ENCODE measurements at places on chromosomes 3 and 15.
A peak's percentile ranks its signal among the peaks of the same experiment; 100 is the strongest.

DNA sequence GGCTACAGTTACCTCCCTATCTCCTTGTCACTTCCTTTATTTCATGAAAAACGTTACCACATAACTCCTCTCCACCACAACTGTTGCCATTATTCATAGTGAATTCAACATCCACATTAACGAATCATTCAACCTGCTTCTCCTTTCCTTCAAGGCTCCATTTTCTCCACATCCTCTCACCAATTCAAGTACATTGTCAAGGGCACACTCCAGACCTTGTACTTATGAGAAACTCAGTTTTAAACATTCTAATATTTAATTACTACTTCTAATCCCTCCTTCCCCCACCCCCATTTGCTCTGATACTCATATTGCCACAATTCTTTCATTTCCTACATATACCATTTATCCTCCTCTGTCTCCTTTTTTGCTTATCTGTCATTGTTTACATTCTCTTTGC, 871.2 kb downstream of the TUSC7 start:
- no peak for DNase-seq

GRCh38 chr3:167772992-167773391, 37.5 kb downstream of the SERPINI1 start:
- no peak for DNase-seq

GRCh38 chr3:136818191-136818768, 646 bp upstream of the SLC35G2 start:
- DNase-seq, result peak; percentile 34

GRCh38 chr15:64187396-64188191, 24.8 kb upstream of the PPIB start:
- no peak for DNase-seq

- no peak for DNase-seq
These were observed 339.0 kb downstream of the GABRB3 start for GRCh38 chr15:26433818-26434217.

- DNase-seq, result no peak
These were observed 10.9 kb upstream of the EHD4 start for GRCh38 chr15:41983221-41983620.

DNA sequence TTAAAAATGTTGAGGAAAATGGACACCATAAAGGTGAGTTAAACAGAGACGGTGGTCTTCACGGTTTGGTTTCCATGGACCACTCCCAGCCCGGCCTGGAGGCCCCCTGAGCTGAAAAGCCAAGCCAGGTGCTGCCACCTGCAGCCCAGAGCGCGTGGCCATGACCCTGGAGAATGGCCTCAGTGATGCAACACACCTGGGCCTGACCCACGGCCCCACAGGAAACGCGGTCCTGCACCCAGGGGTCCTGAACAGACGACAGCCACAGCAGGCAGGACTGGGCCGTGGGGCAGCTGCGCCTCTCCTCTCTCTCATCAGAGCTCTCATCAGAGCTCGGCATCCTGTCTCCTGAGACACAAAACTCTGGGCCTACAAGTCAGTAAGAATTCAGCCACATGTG, 64.1 kb downstream of the NIPA2 start:
- DNase-seq, result no peak

GRCh38 chr15:51119120-51119519, 24.4 kb upstream of the TNFAIP8L3 start:
- DNase-seq, result no peak

DNA sequence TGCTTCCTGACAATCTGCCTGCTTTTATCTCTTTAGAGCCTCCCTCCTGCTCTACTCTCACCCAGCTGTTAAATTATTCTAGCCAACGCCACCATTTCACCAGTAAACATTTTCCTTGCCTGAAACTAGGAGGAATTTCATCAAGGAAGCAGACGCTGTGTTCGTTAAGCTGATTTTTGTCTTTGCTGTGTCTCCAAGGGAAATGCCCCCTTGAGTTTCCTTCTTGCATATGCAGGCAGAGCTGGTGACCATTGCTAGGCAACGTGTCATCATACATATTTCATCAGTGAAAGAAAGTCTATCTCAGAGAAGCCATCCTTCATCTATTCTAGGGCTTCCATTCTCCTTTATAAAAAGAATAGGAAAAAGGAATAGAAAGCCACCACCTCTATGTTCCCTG, 87.0 kb upstream of the ST8SIA2 start:
- DNase-seq, result no peak

GRCh38 chr3:108343491-108343890, 47.1 kb downstream of the HHLA2 start:
- DNase-seq, result no peak

- DNase-seq, result no peak
These were observed 21.4 kb downstream of the HDAC11 start for GRCh38 chr3:13501521-13501920.

- DNase-seq, result no peak
These were observed 32.6 kb upstream of the SHC4 start for GRCh38 chr15:48996276-48996675.

- DNase-seq, result no peak
These were observed 48.2 kb upstream of the FHIT start for GRCh38 chr3:61299343-61300005.

GRCh38 chr15:69161878-69162213, 1.4 kb downstream of the GLCE start:
- DNase-seq, result no peak

- no peak for DNase-seq
These were observed 636.2 kb downstream of the NAALADL2 start for GRCh38 chr3:175495331-175495730.

GRCh38 chr15:37057256-37057655, 43.1 kb downstream of the MEIS2 start:
- DNase-seq, result no peak

- DNase-seq, result no peak
These were observed 859.4 kb upstream of the NR2F2 start for GRCh38 chr15:95470997-95471689.

DNA sequence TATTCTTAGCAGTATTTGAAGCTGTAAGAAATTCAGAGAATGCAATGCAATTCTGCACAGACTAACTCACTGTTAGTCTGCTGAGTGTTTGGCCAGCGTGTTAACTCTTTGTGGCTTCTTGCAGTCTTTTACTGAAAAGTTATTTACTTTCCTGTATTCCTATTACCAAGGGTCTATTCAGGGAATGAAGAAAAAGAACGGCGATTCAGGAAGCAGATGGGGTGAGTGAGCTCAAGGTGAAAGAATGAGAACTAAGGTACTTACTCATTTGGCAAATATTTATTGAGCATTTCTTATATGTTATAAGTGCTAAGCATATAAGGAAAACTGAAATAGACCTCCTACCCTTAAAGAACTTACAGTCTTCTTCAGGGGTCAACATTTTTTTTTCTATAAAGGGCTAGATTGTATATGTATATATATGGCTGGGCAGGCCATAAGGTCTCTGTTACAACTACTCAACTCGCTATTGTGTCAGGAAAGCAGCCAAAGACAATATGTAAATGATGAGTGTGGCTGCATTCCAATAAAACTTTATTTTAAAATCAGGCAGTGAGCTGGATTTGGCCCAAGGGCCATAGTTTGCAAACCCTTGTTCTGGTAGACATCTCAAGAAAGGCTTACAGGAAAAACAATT, 271.9 kb upstream of the GADL1 start:
- DNase-seq, result no peak

- DNase-seq, result no peak
These were observed 158.8 kb downstream of the SSR3 start for GRCh38 chr3:156395961-156396710.

- no peak for DNase-seq
These were observed 34.4 kb downstream of the CA12 start for GRCh38 chr15:63347074-63347857.

DNA sequence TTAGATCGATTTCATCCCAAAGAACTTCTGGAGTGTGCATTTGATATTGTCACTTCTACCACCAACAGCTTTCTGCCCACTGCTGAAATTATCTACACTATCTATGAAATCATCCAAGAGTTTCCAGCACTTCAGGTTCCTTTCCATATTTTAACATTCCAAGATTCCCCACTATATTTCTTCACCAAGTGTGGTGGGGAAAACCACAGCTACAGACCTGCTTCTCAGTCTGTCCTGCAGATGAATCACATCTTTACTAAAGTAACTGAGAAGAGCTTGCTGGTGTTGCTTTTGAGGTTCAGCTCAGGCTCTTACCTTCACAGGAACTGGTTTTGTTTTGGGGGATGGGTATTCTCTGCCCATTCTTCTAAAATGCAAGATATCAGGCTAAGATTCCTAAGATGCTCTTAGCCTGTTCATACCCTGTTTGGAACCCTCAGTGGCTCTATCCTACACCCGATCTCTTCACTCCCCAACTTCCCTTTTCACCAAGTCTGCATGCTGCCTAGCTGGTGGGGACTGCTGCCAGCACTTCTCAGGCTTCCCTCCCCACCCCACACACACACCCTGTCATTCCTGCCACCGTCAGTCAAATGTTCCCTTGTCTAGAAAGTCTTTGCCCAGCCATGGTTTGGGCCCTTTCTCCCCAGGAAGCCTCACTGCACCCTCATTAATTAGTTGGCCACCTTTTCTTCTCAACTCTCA, 30.8 kb downstream of the SRP14 start:
- no peak for DNase-seq

GRCh38 chr3:198107840-198108734, 148.1 kb downstream of the LMLN start:
- DNase-seq, result no peak

- no peak for DNase-seq
These were observed 16.5 kb downstream of the PLXNA1 start for GRCh38 chr3:126999383-126999782.

Data from stimulated activated CD4-positive, alpha-beta T cell treated with anti-CD3 and anti-CD28 coated beads, Interleukin-4, amount 100 ng/mL, for 48 hours (primary cell).